ENCODE measurements at places on chromosomes 3 and 15.

DNA sequence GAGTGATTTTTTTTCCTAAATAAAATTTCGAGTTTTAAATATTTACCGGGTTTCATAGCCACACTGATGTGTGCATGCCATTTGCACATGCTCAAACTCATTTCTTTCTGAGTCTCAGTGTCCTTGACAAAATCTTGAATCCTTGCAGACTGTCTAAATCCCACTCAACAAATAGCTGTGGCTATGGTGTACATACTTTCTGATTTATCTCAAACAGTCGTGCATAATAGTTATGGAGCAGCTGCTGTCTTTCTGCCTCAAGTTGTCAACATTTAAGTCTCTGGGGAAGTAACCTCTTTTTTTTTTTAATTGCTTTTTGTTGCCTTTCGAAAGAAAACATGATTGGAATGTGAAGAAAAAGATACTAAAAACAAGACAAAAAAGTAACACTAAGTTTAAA, 52.8 kb upstream of the UTS2B start:
- no peak for DNase-seq

DNA sequence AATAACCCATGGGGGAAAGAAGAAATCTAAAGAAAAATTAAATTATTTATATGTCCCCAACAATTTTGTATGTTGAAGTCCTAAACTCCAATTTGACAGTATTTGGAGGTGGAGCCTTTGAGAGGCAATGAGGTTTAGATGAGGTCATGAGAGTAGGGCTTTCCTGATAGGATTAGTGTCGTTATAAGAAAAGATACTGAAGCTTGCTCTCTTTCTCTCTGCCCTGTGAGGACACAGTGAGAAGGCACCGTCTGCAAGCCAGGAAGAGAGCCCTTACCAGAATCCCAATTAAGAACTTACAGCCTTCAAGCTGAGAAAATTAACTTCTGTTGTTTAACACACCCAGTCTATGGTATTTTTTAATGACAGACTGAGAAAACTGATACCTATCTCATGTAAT, 16.1 kb upstream of the OR5AC2 start:
- DNase-seq = no peak

DNA sequence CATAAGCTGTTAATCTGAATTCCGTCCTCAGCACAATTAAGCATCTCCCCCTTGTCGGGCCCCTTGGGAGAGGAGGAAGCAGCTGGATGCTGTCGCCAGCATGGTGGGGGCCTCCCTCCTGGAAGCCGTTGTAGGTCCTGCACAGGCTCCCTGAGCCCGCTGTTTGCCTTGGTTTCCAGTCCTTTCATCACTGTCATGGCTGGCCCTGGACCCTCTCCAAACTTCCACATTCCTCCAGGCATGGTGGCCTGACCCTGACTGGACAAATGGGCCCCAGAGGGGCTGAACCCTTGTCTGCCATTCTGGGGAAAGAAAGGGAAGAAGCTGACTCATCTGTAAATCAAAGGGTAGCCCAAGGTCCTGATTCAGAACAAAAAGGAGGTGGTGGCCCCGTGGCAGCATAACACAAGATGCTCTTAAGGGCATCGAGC, 300.5 kb upstream of the LRRFIP2 start:
- no peak for DNase-seq

DNA sequence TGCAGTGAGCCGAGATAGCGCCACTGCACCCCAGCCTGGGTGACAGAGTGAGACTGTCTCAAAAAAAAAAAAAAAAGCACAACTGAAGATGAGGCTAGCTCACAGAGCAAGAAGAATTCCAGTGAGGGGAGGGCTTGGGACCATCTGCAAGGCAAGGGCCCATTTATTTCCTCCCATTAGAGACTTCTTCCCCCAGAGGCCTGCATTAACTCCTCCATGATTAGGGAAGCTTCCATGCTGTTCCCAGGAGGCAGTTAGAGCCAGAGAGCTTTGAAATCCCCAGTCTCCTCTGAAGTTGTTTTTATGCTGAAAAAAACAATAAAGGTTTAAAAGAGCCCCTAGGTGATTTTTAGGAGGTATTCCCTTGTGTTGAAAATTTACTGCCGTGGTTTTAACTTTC, 54.3 kb upstream of the ADCY5 start:
- no peak for DNase-seq

GRCh38 chr3:10361375-10361774, 40.5 kb upstream of the SEC13 start:
- DNase-seq = no peak

- DNase-seq = no peak
Observed at GRCh38 chr3:177959188-177959587, 577.0 kb upstream of the KCNMB2 start.

GRCh38 chr15:40445421-40445922, 4.7 kb downstream of the BAHD1 start:
- DNase-seq = no peak

DNA sequence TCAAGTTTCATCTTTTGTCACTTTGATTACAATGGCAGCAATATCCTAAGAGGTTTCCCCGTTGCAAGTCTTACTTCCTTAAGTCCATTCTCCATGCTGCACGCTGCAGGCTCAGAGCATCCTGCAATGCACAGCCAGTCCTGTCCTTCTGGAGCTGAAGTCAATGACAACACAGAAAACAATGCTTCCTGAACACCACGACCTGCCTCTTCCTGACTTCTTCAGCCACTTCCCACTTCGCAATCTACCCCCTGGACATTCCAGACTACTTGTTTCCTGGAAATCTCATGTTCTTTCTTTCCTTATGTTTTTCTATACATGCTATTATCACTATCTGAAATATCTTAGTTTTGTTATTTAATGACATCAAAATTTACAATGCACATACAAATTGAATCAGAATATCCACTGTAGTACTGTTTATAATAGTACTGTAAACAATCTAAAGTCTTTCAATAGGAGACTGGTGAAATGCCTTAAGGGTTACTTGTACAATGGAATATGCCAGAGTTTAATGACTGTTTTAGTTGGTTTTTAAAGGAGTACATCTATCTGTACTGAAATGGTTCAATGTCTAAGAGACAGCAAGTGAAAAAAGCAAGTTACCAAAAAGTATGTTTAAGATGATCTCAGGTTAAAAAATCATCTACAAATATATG, 113.7 kb upstream of the PRTG start:
- no peak for DNase-seq

DNA sequence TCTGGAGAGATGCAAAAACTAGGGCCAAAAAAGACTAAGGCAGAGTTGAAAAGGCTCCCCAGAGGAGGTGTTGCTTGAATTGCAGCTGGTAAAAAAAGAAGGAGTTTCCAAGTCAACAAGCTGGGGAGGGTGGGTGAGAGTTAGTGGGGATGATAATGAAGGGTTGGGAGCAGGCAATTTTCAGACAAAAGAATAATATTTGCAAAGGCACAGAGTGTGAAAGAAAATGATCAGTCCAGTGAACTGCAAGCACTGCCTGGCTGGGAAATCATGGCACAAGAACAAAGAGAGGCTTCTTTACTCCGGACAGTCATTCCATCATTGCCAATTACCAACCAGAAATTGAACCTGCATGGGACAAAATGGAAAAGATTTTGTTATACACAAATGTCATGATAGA, 42.2 kb downstream of the C3orf85 start:
- DNase-seq = no peak

DNA sequence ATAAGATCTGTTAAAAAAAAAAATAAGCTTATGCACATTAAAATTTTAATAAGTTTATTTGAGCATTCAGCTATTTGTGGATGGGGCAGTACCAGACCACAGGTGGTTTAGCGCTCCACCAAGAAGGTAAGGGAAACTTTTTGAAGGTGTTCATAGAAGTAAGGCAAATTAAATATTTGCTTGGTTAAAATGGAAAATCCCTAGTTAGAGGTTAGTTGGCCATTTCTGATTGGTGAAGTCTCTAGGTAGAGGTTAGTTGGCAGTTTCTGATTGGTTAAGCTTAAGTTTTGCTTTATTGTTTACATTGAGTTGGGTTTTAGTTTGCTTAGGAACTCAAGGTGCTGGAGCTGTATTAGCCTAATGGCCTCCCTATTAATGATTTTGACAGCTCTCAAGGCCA, 30.7 kb downstream of the SCN11A start:
- DNase-seq = no peak

DNA sequence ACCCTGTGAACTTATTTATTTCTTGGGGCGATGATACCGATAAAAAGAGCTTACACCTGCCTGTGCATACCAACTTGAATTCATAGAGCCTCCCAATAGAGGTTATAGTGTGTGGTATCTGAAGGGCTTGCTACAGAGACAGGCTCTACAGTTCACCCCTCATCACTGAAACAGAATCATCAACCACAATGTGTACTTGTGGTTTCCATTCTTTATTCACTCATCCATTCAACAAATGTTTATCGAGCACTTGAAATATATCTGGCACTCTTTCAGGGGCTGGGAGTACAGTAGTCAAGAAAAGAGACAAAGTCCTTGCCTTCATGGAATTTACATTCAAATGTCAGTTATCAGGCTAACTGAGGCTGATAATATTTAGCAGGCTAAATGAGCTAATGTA, 134.4 kb upstream of the SKOR1 start:
- DNase-seq = no peak

GRCh38 chr3:171049861-171050444, 23.4 kb upstream of the SLC2A2 start:
- no peak for DNase-seq

GRCh38 chr15:57280464-57280863, 95.8 kb upstream of the CGNL1 start:
- no peak for DNase-seq

DNA sequence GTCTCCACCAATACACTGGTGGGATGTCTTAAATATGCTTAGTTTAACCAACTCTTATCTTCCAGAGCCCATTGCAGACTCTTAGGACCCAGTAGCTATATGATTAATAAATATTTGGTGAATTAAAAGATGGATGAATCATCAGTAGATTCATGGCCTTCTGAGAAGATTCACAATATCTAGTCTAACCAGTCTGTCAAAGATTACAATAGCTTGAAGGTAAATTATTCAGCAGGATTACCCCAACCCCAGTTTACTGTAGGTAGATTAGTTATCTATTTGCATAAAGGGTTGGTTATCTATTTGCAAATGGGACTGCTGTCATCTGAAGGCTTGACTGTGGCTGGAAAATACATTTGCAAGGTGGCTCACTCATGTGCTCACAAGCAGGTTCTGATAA, 239.4 kb upstream of the THRB start:
- no peak for DNase-seq

DNA sequence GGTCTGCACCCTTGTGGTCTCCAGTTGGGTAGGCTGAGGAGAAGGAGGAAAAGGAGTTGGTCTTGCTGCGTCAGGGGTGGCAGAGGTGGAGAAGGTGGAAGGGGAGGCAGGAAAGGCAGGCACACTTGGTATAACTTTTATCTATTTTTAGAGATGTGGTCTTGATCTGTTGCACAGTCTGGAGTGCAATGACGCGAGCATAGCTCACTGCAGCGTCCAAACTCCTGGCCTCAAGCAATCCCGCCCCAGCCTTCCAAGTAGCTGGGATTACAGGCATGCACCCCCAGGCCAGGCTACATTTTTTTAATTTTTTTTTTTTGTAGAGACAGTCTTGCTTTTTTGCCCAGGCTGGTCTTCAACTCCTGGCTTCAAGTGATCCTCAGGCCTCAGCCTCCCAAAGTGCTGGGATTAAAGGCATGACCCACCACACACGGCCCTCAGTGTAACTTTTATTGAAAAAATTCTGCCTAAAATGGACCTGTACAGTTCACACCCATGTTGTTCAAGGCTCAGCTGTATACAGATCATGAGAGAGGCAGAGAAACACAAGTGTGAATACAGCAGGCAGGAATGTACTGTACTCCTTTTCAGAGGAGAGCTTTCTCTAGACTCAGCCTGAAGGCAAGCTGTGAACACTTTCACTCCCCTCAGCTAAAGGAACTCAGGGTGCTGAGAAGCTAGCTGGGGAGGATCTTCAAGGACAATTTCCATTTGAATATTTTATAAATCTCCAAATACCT, 2.1 kb upstream of the RHOV start:
- DNase-seq = no peak

- DNase-seq = no peak
Observed at GRCh38 chr3:49454458-49454857, 15.6 kb upstream of the DAG1 start.

GRCh38 chr3:64038253-64038767, 15.0 kb upstream of the PSMD6 start:
- DNase-seq = no peak

- no peak for DNase-seq
Observed at GRCh38 chr3:31402117-31402516, 130.6 kb upstream of the STT3B start.

- DNase-seq = no peak
Observed at GRCh38 chr3:140023616-140024530, 88.9 kb downstream of the CLSTN2 start.

GRCh38 chr3:119559441-119559963, at the start of gene CD80:
Gene CD80 (minus strand): TSS chr3:119559614. CDS start chr3:119557728, 1,886 bp downstream.
- no peak for DNase-seq

GRCh38 chr15:62348623-62349022, 183.5 kb upstream of the C2CD4B start:
- DNase-seq = no peak

GRCh38 chr3:196339493-196340254, 1.5 kb upstream of the TM4SF19 start:
- no peak for DNase-seq

DNA sequence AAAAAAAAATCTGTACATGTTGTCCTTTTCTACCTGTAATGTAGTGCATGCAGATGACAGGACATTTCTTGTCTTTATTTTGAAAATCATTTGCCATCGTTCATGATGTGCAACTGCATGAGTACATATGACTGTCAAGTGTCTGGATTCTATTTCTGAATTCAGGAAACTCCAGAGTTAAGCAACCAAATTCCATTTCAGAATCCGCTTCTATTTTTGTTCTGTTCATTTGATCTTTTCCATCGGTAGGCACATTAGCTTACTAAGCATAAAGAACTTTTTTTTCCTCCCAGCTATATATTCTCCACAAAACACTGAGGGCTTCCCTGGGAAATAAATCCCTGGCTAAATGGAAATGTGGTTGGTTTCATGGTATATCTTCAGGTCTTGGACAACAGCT, 365.6 kb downstream of the PTPRG start:
- no peak for DNase-seq

GRCh38 chr3:119352034-119352609, 57.9 kb downstream of the ARHGAP31 start:
- DNase-seq = no peak

DNA sequence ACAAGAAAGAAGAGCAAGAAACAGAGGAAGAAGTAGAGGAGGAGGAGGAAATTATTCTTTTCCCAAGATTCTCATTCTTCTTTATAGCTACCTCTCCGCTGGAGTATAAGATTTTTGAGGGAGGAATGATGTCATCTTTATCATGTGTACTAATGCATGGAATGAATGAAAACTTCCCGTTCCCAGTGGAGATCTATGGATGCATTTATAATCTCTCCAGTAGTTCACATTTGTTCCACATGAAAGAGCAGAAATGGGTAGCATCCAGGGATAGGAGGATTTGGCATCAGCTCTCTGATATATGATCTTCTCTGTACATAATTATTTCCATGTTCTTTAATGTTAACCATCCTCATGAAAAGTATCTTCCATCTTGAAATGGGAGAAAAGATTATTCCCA, 244.4 kb downstream of the ADAMTSL3 start:
- DNase-seq = no peak

- no peak for DNase-seq
Observed at GRCh38 chr3:28835751-28836150, 445.1 kb upstream of the RBMS3 start.

GRCh38 chr3:53075743-53076140, 29.9 kb upstream of the SFMBT1 start:
- no peak for DNase-seq

GRCh38 chr3:98920166-98920565, 18.7 kb upstream of the DCBLD2 start:
- no peak for DNase-seq

- no peak for DNase-seq
Observed at GRCh38 chr3:169529013-169529412, 134.5 kb downstream of the MECOM start.

GRCh38 chr3:128408693-128409623, 57.7 kb downstream of the DNAJB8 start:
- no peak for DNase-seq
